ENCODE measurements at places on chromosomes 4 and X.

GRCh38 chrX:48911412-48912182, at the start of gene SLC35A2:
TSS of gene SLC35A2 (minus strand) at chrX:48911646. CDS start at chrX:48911636, 10 bp downstream.
- DNase-seq = peak; percentile 78

GRCh38 chr4:73682508-73682907, 57.9 kb upstream of the CXCL8 start:
- no peak for DNase-seq

DNA sequence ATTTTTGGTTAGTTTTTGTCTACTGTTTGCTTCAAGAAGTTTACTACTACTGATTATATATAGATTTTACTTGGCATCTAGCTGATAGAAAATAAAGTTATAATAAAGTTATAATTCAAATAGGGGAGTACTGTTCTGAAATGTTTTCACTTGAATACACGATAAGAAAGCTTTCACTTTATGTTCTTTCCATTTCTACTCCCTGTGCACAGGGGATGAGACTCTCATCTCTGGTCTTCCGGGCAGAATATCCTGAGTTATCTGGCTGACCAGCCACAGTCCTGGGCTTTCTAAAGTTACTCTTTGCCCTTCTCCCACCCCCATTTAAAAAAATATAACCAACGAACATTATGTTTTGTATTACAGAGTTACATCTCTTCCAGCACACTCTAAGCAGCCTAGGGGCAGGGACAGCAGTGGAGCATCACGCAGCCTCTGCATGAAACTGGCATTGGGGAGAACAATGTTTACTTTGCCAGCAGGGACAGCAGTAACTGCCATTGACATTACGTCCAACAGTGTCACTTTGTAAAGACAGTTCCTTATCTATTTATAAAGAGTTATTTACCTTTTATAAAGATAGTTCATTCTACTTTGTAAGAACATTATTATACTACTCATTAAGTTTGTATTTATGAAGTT, 64.3 kb downstream of the METTL14 start:
- DNase-seq = no peak

- DNase-seq = no peak
Observed at GRCh38 chr4:165537028-165537648, 158.3 kb downstream of the CPE start.

GRCh38 chrX:67353651-67354370, 190.0 kb upstream of the AR start:
- no peak for DNase-seq

DNA sequence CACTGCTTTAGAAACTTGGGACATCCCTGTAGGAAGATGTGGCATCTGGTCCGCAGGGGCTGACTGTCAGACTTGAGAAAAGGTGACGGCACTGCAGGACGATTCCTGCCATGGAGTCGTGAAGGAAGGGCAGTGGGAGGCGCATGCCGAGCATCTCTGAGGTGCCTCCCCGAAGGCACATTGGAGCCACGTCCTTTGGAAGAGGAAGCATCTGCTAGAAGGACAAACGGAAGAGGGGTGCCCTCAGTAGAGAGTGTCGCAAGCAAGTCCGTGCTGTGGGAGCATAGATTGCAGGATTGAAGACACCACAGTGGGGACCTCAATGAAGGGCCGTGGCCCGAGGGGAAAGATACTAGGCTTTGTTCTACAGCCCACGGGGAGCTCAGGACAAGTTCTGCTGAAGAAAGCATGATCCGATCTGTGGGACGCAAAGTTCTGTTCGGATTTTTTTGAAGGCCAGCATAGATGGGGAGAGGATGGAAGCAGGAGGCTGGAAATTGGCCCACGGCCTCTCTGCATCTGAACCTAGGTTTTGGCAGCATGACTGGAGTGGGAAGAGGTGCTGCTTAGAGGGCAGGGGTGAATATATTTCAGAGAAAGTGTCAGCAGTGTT, 24.2 kb upstream of the HELT start:
- no peak for DNase-seq

- no peak for DNase-seq
Observed at GRCh38 chr4:147674073-147674472, 9.9 kb downstream of the PRMT9 start.

DNA sequence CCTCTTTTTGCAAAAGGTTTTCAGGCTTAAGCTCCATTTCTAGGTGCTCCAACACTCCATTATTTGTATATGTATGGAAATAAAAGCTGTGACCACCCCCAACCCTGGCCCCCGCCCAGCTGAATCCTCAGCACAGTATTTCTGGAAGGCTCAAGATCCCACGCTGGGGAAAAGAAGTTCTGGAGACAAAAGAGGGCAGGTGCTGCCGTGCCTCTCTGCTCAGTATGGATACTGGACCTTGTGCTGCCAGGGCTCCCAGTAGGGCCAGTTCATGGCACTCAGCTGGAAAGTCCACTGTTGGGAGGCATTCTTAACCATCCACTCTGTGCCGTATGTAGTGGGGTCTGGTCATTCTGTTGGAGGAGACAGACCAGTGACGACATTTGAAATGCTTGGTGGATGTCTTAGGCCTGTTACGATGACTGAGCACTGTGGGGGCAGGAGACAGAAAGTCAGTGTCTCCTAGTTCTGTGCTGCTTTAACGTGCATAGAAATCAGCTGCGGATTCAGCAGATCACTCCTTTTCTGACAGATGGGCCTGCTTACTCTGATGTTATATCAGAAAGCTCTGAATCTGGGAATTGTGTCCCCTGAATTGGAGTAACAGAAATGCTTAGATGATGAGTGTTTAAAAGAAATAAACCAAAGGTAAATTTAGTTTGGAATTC, 48.4 kb upstream of the MSANTD1 start:
- no peak for DNase-seq

DNA sequence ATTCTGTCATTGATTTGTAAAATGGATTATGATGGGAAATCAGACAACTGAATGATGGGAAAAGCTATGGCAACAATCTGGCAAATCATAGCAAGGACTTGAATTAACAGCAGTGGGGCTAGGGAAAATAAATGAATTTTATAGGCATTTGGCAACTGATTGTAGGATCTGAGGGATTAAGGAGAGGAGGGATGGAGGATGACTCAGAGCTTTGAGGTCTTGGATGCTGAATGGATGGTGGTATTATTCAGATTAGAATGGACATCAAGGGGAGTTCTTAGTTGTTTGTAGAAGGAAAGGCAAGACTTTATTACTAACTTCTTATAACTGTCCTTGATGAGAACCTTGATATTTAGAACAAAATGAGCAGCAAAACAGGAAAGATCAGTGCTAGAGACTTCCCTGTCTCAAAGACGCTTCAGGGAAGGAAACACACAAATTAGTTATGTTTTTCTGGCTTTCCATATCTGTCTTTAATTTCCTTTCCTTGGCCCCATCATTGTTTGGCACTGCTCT, 51.4 kb upstream of the HHIP start:
- no peak for DNase-seq

DNA sequence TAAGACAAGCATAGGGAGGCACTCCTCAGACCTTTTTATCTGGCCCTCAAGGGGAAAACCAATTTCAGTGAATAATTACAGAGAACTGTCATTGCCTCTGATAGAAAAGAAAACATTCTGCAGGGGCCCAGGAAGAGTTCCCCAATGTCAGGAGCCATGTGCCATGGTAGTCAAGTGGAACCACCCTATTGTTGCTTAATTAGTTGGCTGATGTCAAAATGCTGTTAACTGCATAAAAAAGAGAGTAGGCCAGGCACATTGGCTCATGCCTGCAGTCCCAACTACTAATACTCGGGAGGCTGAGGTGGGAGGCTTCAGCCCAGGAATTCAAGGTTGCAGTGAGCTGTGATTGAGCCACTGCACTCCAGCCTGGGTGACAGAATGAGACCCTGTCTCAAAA, 28.6 kb upstream of the OGT start:
- no peak for DNase-seq

- DNase-seq = no peak
Observed at GRCh38 chr4:184403384-184403781, 71.0 kb downstream of the IRF2 start.

DNA sequence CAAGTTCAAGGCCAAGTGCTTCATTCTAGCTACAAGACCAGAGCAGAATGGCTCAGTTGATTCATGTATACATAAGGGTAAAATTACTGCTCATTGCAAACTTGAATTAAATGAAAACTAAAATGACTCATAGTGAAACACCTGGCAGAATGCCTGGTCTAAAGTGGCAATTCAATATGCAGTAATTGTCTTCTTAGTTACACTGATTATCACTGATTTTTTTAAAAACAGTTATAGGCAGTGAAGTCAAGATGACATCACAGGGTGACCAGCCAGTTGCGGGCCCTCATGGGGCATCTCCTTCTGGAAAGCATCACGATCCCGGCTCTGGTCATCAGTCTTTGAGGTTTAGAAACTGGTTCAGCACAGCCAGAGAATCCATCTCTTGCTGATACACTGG, 154.2 kb downstream of the RAB28 start:
- DNase-seq = no peak

GRCh38 chrX:1451661-1452515, 821 bp downstream of the ASMTL start:
- no peak for DNase-seq

DNA sequence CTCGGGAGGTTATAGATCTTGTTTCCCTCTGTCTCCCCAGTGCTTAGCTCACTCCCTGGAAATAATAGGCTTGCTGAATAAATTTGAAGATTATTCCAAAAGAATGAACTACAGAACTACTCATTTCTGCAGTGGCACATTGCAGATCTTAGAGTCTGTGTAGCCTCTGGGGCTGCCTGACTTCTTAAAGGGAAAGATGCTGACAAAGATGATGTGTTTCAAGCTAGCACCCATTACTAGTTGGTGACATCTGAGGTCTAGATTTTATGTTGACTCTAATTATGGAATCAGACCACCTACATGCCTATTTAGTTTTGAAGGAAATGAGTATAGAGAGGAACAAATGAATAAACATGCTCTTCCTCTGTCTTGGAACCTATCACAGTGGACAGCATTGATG, 123.7 kb upstream of the KCNIP4 start:
- no peak for DNase-seq

DNA sequence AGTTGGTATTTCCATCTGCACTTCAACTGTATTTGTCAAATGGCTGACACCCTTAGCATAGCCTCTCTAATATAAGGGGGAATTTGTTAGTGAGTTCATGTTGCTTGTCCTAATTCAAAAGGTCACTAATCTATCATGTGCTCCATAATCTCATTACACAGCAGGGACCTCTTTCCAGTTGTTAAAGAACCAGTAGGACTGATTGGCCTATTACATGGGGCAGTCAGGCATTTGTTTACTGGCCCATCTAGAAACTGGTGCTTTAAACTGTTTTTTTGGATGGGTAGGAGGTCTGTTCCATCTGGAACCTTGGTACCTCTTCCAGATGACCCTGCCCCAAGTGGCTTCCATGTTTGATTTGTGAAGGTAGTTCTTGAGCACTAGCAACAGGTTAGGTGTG, 11.4 kb downstream of the ANK2 start:
- DNase-seq = no peak

- no peak for DNase-seq
Observed at GRCh38 chrX:20224814-20225487, 41.8 kb downstream of the RPS6KA3 start.

DNA sequence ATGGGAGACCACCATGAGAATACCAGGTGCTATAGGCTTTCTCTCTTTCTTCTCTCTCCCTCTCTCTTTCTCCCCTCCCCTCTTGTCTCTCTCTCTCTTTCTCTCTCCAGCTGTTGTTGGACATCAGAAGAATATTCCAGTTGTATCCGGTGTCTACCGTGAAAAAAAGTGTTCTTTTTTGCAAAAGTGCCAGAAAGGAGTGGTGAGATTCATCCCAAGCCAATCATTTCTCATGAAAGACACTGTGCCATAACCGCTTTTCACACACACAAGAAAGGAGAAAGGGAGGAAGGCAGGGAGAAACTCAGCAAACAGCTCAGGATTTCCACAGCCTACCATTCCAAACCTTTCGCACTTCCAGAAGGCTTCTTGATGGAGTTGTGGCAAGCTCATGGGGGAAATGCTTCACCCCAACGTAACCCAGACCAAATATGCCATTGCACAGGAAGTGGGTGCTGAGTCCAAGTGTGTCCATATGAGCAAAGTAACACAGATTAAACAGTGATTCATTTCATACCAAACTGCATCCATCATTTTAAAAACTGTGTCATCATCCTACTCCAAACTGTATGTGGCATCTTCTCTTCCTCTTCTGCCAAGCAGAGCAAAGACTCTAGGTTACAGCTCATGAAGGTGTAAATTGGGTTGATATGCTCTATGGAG, 224.0 kb downstream of the APBB2 start:
- no peak for DNase-seq

GRCh38 chr4:113548303-113548702, 213.2 kb downstream of the CAMK2D start:
- no peak for DNase-seq
